ENCODE measurements at places on chromosomes 7 and 10.

DNA sequence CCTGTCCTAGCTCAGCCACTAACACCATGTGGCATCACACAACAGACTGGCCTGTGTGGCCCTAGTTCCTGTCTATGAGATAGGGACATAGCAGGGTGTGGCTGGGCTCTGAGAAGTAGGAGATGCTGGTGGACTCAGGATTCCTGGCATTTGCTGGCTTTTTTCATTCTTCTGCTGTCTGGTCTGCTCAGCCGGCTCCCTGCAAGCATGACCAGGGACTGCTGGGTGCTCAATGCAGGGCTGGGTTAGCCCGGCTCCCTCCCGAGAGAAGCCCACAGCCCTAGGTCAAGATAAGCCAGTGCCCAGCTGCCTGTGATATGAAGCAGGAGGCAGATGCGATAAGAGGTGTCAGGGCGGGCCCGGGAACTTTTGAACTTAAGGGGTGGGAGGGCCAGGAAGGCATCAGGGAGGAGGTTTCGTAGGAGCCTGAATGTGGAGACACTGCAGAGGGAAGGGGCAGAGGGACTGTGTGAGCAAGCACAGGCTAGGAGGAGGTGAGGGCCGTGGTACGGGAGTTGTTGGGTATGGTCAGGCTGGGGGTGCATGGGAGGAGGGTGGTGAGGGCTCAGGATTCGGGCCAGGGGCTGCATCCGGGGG lies 3.5 kb downstream of the AQP1 start:
- DNase-seq, result no peak

DNA sequence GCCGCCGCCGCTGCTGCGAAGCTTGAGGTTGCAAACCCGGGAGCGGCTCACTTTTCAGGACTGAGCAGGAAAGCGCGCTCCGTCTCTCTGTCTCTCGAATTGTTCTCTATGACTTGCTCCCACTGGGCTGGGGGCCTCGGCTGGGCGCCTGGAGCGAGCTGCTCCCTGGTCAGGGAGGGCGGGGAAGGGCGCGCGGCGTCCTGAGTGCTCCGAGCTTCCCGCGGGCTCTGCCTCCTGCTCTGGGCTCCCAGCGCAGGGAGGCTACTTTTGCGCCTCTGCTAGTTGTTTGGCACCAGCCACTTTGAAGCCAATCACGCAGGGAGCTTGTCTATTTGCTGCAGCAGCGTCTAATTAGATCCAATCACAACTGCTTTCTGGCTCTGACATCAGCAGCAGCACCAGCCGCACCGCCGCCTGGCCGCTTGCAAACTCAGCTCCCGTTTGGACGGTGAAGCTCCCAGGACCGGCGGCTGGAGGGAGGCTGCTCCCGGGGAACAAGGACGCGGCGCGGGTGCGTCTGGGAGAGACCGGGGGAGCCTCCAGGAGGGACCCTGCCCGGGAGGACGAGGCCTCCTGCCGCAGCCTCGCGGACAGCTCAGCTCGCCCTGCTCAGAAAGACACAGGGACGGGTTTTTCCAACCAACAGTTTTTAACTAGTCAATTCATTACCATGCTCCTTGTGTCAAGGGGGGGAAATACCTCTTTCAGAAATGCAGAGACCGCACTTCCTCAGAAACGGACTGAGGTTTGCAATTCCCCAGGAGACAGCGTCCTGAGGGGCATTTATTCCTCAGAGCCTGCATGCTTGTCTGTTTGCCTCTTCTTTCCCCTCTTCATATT lies at the start of gene ADARB2:
ADARB2 (minus strand) TSS at position 304 of the 840 bp plus-strand sequence.
- peak; percentile 86 for DNase-seq

DNA sequence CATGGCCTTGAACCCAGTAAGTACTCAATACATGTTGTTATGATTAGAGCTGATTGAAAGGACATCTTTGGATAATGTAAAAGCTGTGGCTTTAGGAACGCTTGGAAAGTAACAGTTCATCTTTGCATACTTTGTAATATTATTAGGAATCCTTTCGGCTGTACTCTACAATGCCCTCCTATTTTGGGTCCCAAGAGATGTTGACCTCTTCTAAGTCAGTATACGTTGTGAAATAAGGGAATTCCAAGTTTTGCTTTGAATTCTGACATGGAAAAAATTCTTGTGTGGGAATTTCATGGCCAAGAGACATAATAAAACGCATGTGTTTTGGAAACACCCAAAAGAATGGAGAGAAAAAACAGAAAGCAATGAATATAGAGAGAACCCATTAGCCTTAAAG lies 7.7 kb downstream of the AGR3 start:
- DNase-seq, result no peak

GRCh38 chr10:80517416-80518142 lies 20.1 kb upstream of the SH2D4B start:
- no peak for DNase-seq

All from NCI-H1105 treated with DMSO at 0.1 percent for 48 hours (cell line).